MG63 (cell line): ENCODE measurements at places on chromosomes 11 and 22.

- no peak for DNase-seq
Observed at GRCh38 chr11:60064111-60064510, 7.6 kb downstream of the MS4A3 start.

DNA sequence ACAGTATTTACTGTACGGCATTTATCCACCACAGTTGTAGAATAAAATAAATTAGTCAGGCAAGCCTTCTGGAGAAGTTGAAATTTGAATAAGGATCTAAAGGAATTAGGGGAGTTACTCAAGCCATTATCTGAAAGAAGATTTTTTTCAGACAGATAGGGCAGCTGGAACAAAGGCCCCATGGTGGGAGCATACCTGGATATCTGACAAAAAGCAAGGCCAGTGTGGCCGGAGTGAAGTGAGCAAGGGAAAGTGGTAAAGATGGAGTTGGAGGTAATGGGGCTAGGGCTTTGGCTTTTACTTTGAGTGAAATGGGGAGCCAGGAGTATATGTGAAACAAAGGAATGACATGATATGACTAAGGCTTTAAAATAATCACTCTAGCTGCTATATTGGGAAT is 45.7 kb upstream of the PSMA1 start:
- DNase-seq = no peak

- no peak for DNase-seq
Observed at GRCh38 chr22:45261407-45262088, 20.9 kb upstream of the KIAA0930 start.

DNA sequence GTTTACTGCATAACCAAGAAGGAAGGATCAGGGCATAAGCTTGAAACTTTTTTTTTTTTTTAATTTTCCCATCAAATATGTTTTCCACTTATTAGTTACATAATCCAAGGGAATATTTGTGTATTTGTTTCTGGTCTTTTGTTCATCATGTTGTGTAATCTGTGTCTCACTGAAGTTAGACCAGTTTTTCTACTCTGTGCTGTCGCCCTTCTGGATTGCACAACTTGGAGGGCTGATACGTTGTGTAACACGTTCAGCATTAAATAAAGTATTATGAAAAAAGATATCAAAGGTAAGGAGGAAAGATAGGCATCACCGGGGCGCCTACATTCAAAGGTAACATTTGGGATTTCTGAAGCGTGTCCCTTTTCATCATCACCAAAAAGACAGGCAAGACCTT is 3.3 kb upstream of the E2F8 start:
- no peak for DNase-seq

GRCh38 chr11:16001899-16002426 is 354.4 kb downstream of the SOX6 start:
- DNase-seq = peak; percentile 30

DNA sequence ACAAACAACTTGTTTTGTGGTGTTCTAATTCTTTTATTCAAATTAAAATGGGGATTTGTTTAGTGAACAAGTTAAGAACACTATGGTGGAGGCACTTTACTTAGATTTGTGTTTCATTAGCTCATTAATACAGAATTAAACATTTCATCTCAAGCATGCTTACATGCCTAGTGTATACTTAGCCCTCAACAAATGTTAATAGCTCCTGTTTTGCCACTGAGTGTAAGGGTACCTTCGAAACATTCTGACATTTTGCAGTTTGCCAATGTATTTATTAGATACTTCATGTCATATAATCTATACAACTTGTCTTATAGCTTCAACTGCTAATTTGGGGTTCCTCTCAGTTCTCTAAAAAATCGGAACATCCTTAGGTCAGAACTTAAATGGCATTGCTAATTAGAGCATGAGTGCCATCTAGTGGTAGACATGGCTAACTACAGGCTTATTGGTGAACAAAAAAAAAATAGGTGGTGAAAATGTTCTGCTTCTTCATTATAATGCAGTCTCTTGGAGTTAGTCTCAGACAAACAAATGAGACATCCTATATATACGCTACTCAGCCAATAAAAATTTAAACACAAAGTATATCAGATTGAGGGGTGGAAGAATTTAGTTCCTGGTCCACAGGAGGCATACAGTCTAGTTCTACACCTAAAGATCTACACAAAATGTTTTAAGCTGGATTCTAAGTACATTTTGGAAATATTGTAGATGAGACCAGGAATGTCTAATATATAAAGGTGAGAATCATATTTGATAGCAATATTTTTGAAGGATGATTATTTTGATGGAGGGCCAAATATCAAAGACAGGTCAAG is 4.9 kb upstream of the CNTN5 start:
- no peak for DNase-seq

- no peak for DNase-seq
Observed at GRCh38 chr22:21000987-21001600, 824 bp downstream of the THAP7 start.
